ENCODE measurements at places on chromosomes 12 and 14. TPM values are rescaled to one million over a fixed set of nuclear protein-coding genes. Genes with fewer than 3 reads are reported as not detected.

DNA sequence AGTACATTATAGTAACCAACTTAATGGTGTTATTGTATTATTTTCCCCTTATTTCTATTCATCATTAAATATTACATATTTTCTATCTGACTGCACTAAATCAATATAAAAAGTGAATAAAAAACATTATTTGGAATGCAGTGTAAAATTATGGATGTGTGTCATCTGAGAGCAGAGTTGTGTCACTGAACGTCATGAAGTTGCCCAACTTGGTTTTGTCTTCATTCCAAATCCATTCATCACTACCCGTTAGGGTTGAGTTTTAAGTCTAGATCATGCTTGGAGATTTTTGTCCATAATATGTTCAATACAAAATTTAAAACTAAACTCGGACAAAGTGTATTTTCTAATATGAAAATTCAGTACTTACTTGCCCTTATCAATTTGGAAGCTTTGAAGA, 16.1 kb downstream of the KLRF1 start:
- DNase-seq: no peak

GRCh38 chr14:47490353-47490752, 185.1 kb downstream of the MDGA2 start:
- no peak for DNase-seq

- DNase-seq: no peak
These were observed 123.1 kb downstream of the DERA start for GRCh38 chr12:16034136-16034817.

Gene PIGH
- total RNA-seq: 16.9 TPM
